ENCODE measurements at places on chromosomes 3 and 15.

DNA sequence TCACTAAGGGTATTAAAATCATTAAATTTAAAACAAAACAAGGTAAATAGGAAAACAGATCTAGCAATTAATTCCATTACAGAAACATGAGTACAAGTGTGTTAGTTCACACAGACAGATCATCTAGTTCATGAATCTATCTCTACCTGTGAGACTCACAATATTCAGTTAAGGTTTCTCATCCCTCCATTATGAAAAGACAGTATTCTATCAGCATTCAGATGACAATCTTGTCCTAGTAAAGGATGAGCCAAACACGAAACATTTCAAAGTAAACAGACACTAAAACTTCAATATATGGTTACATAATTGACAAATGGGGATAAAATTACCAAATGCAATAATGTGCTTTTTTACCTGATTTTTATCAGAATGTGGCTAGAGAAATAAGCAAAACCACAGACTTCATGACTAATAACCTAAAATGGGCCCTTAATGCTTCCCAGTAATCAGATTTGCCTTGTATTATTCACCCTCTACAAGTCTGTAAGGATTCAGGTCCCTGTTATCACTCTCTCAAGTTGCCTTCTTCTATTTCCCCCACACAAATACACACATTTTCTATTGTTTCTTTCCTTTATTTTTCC is 126.8 kb downstream of the DLG1 start:
- H3K27ac ChIP-seq = no peak overlapping the region
- no peak overlapping the region for H3K4me3 ChIP-seq
- H3K36me3 ChIP-seq = no peaks in the 10 kb centered on the region

DNA sequence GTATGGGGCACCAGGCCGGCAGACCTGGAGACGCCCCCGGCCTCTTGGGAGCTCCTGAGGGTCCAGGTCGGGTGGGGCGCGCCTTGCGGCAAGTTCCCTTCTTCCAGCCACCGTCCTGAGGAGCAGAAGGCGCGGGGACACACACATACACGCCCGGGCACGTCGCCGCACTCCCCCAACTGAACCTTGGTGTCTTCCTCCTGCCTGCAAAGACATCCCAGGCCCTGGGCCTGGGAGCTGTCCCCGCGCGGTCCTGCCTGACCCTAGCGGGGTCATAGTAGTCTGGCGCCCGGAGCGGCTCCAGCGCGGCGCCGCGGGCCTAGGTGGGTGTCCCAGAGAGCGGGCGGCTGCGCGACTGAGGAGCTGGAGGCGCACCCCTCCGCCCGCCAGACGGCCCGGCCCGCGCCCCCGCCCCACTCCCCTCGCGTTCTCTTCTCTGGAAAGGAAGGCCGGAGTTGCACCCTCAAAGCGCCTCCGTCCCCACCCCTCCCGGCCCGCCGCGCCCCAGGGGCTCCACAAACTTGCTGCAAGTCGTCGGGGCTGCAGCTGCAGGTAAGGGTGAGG is 185.9 kb upstream of the LINGO1 start:
- peaks cover 12% of the 10 kb centered on the region for H3K4me1 ChIP-seq
- H3K27ac ChIP-seq = no peak overlapping the region
- no peaks in the 10 kb centered on the region for H3K36me3 ChIP-seq
- no peak overlapping the region for H3K4me3 ChIP-seq

DNA sequence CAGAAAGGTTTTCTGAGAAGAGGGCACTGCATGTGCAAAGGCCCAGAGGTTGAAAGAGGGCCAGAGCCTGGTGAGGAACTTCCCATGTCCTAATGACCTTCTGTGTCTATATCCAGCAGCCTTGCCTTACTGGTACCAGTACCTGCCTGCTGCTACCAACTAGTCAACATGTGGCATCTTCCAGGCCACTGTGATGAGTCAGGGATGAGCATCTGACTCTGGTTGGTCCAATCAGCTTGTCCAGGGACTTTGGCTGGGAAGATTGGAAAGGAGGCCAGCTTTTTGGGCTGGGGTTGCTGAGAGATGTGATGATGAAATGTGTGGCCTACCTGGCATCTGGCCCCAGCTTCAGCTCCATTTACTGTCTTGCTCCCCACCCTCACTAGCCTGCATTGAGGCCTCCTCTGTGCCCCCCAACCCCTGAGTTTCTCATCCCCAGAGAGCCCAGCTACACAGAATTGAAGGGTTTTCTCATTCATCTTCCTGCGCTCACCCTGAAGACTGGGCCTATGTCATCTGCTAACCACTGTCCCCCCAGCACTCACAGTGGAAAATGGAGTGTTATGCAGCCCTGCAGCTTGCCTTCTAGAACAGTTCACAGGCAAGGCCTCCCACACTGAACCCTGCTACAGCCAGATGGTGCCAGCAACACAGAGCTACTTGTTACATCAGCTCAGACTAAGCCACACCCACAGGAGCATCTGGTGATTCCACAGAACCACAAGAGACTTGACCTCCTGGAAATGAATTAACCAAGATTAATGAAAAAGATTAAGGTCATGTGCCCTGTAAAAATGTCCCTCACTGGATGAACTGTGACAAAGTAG is 1.3 kb upstream of the TWF2 start:
- H3K27ac ChIP-seq = peak overlapping the region; percentile 90
- H3K27me3 ChIP-seq = no peaks in the 10 kb centered on the region
- no peak for DNase-seq
- peak overlapping the region; percentile 92 for H3K4me3 ChIP-seq
- peaks cover under 1% of the 10 kb centered on the region for H3K36me3 ChIP-seq
- peaks cover 74% of the 10 kb centered on the region for H3K4me1 ChIP-seq

GRCh38 chr15:55652359-55652758 is 64.2 kb upstream of the PYGO1 start:
- no peak overlapping the region for H3K27ac ChIP-seq
- no peak for DNase-seq
- H3K36me3 ChIP-seq = no peaks in the 10 kb centered on the region
- H3K4me3 ChIP-seq = no peak overlapping the region
- H3K27me3 ChIP-seq = no peaks in the 10 kb centered on the region

DNA sequence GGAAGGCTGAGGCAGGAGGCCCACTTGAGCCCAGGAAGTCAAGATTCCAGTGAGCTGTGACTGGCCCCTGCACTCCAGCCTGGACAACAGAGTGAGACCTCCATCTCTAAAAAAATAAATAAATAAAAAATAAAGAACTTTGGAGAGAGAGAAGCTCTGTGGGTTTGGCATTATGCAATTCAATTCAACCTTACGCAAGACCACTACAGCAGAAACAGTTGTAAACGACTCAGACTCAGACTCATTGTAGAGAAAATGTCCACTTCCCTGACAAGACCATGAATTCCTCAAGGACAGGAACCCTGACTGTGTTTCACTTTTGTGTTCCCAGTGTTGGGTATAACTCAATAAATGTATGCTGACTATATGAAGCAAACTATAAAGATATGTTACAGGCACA is 90.3 kb upstream of the C3orf80 start:
- H3K4me1 ChIP-seq = peaks cover 35% of the 10 kb centered on the region
- H3K4me3 ChIP-seq = no peak overlapping the region
- no peaks in the 10 kb centered on the region for H3K36me3 ChIP-seq
- DNase-seq = no peak
- no peak overlapping the region for H3K27ac ChIP-seq
- no peaks in the 10 kb centered on the region for H3K27me3 ChIP-seq

GRCh38 chr3:191455257-191455952 is 5.6 kb upstream of the PYDC2 start:
- no peaks in the 10 kb centered on the region for H3K27me3 ChIP-seq
- no peaks in the 10 kb centered on the region for H3K4me1 ChIP-seq
- no peaks in the 10 kb centered on the region for H3K36me3 ChIP-seq
- H3K27ac ChIP-seq = no peak overlapping the region
- no peak overlapping the region for H3K4me3 ChIP-seq

DNA sequence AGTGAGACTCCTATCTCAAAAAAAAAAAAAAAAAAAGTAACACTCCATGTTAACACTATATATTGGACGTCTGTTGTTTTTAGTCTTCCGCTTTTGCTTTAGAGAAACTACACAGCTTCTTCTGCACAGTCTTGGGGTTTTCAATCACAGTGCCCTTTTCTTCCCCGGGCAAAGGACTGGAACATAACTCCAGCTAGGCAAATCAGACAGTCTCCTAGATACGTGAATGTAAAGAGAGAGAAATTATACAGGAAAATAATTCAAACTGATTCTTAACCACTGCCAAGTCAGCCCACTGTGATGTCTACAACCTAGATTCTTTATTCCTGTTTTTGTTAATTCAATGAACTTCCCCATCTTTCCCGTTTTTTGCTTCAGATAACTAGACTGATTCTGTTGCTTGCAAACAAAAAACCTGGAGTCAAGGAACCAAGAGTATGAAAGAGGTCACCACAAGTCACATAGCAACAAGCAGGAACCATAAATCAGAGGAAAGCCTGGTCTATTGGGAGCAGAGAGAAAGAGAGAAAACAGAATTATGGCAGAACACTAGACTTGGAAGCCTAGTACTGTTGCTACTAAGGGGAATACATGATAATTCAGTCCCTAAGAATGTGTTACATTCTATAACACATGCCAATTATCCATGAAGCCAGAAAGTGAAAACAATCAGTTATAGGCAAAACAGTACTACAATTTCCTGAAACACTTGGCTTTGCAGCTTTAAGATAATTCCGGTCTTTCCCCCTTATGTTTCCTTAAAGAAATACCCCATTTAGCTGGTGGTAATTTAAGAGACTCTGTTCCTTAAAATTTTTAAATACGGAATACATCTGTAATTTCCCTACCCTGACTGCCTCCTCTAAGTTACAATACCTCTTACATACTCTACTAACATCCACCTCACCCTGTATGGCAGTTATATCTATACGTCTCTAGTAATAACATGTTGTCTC is 63.1 kb downstream of the TBL1XR1 start:
- no peaks in the 10 kb centered on the region for H3K36me3 ChIP-seq
- H3K4me1 ChIP-seq = peaks cover 36% of the 10 kb centered on the region
- no peak overlapping the region for H3K4me3 ChIP-seq
- H3K27ac ChIP-seq = no peak overlapping the region
- no peak for DNase-seq

DNA sequence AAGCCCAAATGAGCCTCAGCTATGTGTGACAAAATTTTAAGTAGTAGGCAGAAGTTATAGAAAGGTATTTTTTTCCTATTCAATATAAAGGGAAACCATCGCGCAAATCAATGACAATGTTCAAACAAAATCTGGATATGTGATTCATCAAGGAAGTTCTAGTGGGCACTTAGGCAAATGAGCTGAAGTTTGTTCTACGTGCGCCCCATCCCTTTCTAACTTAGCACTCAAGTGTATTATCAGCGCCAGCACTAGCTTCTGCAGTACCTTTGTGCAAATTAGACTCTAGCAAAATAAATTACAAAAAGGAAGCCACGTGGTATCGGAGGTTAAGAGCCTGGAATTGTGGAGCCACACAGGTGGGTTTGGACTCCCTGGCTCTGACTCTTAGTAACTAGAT is 91.1 kb downstream of the TBL1XR1 start:
- no peak for DNase-seq
- no peak overlapping the region for H3K4me3 ChIP-seq
- H3K4me1 ChIP-seq = peaks cover 78% of the 10 kb centered on the region

GRCh38 chr15:75203017-75203907 is 1.6 kb downstream of the C15orf39 start:
- peaks cover 27% of the 10 kb centered on the region for H3K36me3 ChIP-seq
- peaks cover 21% of the 10 kb centered on the region for H3K4me1 ChIP-seq
- DNase-seq = no peak
- peak overlapping the region; percentile 98 for H3K27ac ChIP-seq

- DNase-seq = no peak
- no peak overlapping the region for H3K4me3 ChIP-seq
- H3K36me3 ChIP-seq = no peaks in the 10 kb centered on the region
- H3K27me3 ChIP-seq = no peaks in the 10 kb centered on the region
Measured at GRCh38 chr3:189344996-189345395, 173.2 kb downstream of the TPRG1 start.

DNA sequence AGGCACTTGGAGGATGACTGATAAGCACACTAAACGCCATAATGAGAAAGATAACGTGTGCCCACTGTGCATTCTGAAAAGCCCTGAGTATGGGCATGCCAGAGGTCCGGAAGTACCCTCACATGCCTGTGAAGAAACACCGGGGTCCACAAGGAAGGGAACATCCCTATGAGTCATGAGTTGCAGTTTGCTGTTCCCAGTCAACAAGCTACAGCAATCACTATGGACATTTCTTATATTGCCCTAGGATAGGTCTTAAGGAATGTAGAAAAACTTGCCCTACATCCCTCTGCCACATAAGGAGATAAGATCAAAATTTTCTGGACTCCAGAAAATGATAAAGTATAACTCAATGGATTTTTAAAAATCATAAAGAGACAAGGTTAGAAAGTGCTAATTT is 9.9 kb downstream of the MB21D2 start:
- no peak overlapping the region for H3K4me3 ChIP-seq
- no peak for DNase-seq
- H3K4me1 ChIP-seq = no peaks in the 10 kb centered on the region
- no peak overlapping the region for H3K27ac ChIP-seq
- H3K27me3 ChIP-seq = no peaks in the 10 kb centered on the region
- no peaks in the 10 kb centered on the region for H3K36me3 ChIP-seq

DNA sequence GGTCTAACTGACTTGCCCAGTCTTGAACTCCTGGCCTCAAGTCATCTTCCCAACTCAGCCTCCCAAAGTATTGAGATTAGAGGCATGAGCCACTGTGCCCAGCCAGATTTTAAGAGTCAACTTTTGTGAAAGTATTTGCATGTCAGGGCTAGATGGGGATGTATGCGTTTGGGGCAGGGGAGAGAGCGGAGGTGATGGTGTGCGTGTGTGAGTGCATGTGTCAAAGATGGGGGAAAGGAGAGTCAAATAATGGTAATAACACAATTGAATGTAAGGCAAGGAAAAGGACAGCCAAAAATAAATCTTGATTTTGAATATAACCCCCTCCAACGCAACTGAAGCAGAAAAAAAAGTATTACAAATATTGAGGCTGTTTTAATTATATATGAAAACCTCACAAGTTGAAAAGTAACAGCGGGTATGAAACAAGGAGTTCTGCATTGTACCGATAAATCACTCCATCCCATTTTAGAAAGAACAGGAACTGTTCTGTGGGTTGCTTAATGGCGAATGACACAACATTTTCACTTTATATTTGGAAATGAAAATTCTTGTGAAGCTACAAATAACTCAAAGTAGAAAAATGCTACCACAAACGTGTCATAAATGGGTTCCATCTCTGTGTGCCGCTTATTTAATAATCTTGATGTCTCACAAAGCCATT is 29.9 kb upstream of the LDHAL6B start:
- peaks cover 19% of the 10 kb centered on the region for H3K4me1 ChIP-seq
- H3K4me3 ChIP-seq = no peak overlapping the region
- DNase-seq = no peak
- no peaks in the 10 kb centered on the region for H3K27me3 ChIP-seq

DNA sequence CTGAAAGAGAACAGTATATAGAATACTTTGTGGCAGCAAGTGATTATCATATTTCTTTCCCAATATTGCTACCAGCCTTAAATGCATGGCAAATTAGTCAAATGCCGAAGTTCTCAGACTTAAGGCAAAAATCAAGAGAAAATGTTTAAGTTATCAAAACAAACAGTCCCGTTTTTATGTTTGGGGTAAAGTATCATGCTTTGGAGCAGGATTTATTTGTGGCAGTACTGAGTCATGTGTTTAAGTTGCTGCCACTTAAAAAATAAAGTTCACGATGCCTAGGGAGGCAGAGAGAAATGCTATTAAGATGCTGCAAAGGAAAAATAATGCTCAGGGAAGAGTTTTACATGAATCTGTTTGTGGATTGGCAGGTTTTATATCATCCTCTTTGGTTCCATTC is 417.4 kb upstream of the MDFIC2 start:
- H3K27ac ChIP-seq = no peak overlapping the region
- no peaks in the 10 kb centered on the region for H3K4me1 ChIP-seq
- no peaks in the 10 kb centered on the region for H3K27me3 ChIP-seq
- H3K36me3 ChIP-seq = no peaks in the 10 kb centered on the region

GRCh38 chr3:159260049-159260662 is 458.3 kb downstream of the MFSD1 start:
- H3K4me1 ChIP-seq = no peaks in the 10 kb centered on the region
- no peaks in the 10 kb centered on the region for H3K27me3 ChIP-seq
- no peaks in the 10 kb centered on the region for H3K36me3 ChIP-seq
- DNase-seq = no peak
- H3K4me3 ChIP-seq = no peak overlapping the region

Measured in left lung (tissue), 14 donors.